ENCODE measurements at places on chromosomes 11 and 22.
A peak's percentile ranks its signal among the peaks of the same experiment; 100 is the strongest.

DNA sequence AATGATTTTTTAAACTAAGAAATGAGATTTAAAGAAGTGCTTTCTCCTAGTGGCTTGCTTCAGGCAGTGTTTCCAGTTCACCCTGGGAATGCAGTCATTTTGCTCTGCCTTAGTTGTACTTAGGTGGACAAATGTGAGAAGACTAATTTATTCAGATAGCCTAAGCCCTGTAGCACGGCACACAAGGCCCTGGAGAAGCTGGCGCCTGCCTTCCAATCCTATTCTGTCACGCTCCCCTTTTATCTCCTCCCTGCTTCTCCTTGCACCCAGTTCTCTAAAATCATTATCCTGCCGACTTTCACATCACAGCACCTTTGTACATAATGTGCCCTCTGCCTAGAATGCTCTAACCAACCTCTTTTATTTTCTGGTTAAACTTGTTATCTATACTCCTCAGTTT, 64.0 kb downstream of the PPME1 start:
- DNase-seq = no peak

DNA sequence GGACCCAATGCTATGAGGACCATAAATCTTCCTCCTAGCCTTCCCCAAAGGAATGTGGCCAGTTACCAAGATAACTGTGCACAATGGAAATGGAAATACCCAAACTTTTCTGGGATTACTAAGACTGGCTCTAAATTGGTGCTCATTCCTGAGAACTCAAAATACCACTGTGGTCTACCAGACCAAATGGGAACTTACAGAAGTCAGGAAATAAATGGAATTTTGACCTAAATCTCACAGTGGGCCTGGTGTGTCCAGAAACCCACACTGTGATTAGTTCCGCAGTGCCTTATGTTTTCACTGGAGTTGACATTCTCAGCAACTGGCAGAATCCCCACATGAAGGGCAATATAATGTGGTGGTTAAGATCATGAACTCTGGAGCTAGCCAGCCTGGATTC, 99.4 kb upstream of the ZC3H12C start:
- DNase-seq = no peak

GRCh38 chr11:35089666-35090065, 49.3 kb upstream of the CD44 start:
- no peak for DNase-seq

- no peak for DNase-seq
Observed at GRCh38 chr22:30054067-30054763, 26.0 kb upstream of the HORMAD2 start.

GRCh38 chr11:61589961-61590360, 9.1 kb upstream of the SYT7 start:
- no peak for DNase-seq

- DNase-seq = peak; percentile 27
Observed at GRCh38 chr22:40024201-40025061, 29.7 kb downstream of the FAM83F start.

DNA sequence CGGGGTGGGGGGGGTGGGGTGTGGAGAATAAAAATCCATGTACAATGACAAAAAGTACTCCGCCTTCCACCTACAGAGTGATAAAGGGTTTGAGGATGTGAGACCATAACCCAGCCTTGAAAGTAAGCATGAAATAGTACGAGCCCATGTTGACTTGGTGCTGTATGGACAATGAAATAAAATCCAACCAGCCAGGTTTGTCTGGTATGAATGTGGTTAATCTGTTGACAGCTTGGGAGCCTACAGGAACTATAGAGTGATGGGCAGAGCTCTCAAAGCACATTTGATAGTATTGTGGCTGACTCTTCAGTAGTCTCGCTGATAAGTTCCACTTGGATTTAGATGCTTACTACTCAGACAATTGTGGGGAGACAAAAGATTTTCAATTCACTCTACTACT, 48.8 kb upstream of the CD44 start:
- no peak for DNase-seq

GRCh38 chr11:26507229-26507628, 64.8 kb downstream of the MUC15 start:
- no peak for DNase-seq

GRCh38 chr11:57536947-57537619, at the start of gene SMTNL1:
TSS of gene SMTNL1 (plus strand) at chr11:57537595. CDS start at chr11:57542643, 5,048 bp downstream.
- DNase-seq = no peak

GRCh38 chr11:15840966-15841365, 515.4 kb downstream of the SOX6 start:
- DNase-seq = no peak

DNA sequence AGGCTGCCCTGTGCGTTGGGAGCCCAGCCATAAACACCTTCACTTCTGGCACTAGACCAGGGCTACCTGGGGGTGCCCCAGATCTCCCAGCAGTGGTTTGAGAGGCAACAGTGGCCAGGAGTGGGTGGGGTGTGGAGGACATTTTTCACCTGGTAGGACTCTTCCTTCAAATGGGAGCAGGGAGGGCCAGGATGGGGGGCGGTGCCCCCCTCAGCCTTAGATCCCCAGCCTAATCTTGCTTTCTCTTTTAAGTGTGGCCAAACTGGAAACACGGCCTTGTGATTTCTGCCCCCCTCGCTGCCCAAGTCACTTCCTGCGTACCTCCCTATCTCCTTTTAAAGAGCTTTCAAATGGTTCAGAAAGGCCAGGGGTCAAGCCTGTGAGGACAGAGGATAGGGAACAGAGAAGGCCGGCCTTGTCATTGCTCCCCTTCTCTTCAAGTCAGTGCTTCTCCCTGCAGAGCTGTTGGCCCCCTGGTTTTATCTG, 800 bp downstream of the KCNJ5 start:
- no peak for DNase-seq

DNA sequence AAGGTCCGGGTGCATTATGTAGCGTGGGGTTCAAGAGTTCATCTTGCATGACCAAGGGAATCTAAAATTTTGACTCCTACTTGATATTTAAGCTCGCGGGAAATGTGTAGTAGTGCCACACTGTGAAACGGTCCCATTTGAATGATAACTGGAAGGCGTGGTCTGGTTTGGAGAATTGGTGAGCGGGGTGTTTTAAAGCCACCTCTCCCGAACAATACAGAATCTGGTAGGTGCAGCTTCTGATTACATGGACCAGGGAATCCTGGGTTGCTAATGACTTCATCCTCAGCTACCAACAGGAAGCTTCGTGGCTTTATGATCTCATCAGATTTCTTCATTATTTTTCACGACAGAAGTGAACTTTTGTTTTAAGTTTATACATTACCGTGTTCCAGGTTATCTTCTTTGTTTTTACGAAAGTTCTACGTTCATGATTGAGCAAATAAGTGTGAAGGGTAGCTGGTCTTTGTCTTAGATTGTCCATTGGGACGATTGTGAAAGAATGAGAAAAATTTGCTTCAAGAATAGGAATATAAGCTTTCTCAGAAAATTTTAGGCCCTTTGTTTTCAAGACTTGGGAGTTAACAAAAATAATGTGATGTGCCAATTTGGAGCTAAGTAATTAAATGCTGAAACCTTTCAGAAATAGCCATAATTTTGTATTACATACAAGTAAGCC, 1.7 kb downstream of the QSER1 start:
- peak; percentile 16 for DNase-seq

DNA sequence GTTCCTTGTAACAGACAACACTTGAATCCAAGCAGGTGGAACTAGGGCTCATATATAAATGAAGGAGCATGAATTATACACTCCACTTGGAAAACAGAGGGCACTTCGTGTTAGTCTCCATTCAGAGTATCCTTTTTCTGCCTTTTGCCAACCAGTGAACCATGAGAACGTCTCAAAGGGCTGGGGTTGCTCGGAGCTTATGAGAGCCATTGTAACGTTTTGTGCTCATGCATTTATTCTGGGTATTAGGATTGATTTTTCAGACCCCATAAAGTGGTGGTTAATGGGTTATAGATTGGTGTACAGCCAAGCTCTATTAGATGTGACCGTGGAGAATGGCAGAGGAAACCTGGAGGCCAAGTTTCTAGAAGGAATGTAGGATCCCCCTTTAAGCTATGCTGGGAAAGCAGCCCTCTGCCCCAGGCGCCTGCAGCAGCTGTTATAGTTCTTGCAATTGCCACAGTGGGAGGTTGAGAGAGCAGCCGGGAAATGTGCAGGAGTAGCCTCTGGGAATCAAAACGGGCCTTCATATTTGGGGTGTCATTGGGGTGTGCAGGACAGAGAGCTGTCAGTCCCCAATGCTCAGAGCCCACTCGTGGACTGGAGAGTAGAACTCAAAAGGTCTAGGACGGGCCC, 54.6 kb upstream of the ASPHD2 start:
- no peak for DNase-seq

GRCh38 chr22:45058622-45058912, 48.8 kb upstream of the PHF21B start:
- DNase-seq = no peak

GRCh38 chr11:69122630-69123431, 32.9 kb upstream of the SMIM38 start:
- DNase-seq = peak; percentile 75

DNA sequence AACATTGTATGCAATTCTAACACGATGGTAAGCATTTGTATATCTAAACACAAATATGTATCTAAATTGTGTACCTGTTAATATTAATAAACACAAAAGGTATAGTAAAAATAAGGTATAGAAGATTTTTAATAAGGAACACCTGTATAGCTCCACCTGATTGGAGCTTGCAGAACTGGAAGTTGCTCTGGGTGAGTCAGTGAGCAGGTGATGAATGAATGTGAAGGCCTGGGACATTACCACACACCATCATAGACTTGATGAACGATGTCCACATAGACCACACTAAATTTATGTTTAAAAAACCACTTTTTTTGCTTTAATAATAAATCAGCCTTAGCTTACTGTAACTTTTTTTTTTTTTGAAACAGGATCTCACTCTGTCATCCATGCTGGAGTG, 97.6 kb upstream of the CLMP start:
- no peak for DNase-seq

GRCh38 chr22:20106205-20106848, 9.6 kb upstream of the RANBP1 start:
- no peak for DNase-seq

- DNase-seq = peak; percentile 10
Observed at GRCh38 chr11:19311308-19312030, 70.7 kb upstream of the E2F8 start.

- DNase-seq = no peak
Observed at GRCh38 chr11:110089617-110090282, 3.4 kb upstream of the ZC3H12C start.

DNA sequence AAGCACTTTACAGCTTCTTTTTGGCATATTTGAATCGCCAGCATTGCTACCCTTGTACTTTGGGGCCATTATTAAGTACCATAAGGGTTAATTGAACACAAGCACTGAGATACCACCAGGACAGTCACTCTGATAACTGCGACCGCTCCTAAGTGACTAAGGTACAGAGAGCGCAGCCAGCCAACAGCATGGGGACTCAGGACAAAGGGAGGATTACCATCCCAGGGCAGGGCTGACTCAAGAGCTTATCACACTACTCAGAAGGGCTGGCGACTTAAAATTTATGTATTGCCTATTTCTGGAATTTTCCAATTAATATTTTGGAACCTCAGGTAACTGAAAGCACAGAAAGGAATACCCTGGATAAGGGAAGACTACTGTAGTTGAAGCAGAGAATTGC, 479 bp downstream of the ZNF280A start:
- no peak for DNase-seq

- DNase-seq = no peak
Observed at GRCh38 chr11:8192016-8192895, 23.4 kb upstream of the RIC3 start.

DNA sequence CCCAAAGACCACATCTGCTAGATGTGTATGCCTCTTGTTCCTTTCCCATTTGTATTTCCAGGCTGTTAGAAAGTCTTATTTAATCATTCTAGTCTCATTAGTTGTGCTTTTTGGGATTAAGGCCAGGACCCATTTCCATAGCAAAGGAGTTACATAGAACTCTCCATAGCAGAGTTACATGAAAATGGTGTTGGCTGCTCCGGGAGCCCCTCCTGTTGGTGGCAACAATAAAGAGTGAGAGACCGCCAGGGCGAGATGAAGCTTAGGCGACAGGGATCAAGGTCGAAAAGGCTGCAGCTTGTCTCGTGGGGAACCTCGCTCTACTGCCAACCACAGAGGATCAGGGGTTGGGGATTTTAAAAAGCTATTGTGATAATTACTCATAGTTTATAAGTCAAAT, 58.3 kb downstream of the GRIK4 start:
- no peak for DNase-seq

DNA sequence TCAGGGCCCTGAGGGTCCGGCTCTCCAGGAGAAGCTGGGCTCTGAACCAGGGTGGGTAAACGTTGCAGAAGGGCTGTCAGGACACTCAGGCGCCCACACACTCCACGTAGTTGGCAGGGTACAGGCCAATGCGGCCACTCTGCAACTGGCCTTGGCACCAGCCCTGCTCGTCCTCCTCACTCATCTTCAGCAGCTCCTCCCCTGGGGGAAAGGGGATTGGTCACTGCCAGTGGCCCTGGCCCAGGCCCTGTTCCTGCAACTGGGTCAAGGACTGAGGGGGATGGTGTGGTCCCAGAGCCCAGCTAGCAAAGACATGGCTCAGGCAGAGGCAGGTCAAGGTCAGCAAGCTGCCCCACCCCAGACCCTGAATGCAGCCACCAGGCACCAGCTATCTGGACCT, 1.2 kb upstream of the ARFGAP2 start:
- DNase-seq = no peak

GRCh38 chr11:74826901-74827300, 78.3 kb downstream of the RNF169 start:
- DNase-seq = no peak

GRCh38 chr11:14813516-14813915, 78.5 kb downstream of the CYP2R1 start:
- no peak for DNase-seq

GRCh38 chr11:93573184-93573583, 30.0 kb upstream of the SMCO4 start:
- no peak for DNase-seq

DNA sequence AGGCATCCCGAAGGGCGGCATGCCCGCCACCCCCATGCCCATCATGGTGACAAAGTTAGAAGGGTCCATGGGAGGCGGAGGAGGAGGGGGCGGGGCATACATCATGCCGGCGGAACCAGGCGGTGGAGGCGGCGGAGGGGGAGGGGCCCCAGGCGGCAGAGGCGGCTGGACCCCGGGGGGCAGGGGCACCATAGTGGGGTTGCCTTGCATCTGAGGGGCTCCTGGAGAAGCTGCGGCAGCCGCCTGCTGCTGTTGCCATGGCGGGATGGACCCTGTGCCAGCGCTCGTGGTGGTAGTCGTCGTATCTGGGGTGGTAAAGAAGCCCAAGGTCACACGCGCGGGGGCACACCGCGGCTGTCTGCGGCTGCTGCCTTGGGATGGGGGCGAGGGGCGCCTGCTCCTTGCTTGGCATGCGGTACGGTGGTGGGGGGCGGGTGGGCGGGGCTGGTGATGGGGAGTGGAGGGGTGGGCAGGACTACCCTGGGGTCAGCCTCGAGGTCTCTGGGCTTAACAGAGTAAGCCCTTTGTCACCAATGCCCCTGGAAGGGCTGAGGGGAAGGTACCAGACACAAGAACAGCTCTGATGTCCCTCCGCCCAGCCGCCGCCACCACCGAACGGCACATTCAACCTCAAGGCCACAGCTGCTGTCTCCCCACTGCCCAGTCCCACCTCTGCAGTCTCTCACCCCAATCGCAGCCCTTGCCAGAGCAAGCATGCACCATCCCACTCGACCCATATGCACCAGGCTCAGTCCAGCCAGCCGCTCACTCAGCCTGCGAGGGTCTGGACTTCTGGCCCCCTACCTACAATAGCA, 6.3 kb upstream of the PYGM start:
- DNase-seq = no peak
